Cardiac septum (tissue), 1 donor: ENCODE measurements at places on chromosomes 12 and 14. TPM values are rescaled to one million over a fixed set of nuclear protein-coding genes. Genes with fewer than 3 reads are reported as not detected.

DNA sequence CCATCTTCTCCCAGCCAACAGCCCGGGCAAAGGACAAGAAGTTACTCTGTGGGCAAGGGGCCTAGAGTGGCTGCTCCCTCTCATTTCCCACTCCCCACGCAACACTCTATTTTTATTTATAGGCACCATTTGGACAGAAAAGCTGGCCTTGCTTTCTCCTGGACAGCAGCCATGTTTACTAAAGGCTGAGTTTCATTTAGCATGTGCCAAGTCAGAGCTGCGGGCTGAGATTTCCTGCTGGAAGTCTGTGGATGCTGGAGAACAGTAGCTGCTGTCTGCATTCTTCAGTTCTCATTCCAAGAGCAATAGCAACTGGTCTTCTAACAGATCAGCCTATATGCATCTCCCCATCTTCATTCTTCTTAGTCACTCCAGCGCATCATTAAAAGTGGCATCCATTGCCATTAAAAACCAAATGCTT, 8.3 kb downstream of the COL2A1 start:
- DNase-seq = no peak

DNA sequence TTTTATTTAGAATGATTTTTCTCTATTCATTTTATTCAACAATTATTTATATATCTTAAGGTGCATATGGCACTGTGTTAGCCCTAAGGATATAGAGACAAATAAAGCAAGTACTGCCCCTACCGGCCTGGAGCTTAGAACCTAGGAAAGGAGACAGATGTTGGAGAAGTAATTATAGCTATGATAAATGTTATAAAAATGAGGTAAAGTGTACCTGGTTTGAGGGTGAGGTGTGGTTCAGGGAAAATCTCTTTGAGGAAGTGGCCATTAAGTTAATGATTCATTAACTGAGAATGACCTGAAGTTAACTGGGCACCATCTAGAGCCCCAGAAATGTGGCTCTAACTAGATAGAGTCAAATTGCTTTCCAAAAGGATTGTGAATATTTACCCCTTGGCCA, 31.9 kb downstream of the CDKL1 start:
- no peak for DNase-seq

GRCh38 chr14:97074456-97074855, 277.3 kb downstream of the VRK1 start:
- no peak for DNase-seq

- DNase-seq = no peak
These were observed 14.3 kb upstream of the AMN start for GRCh38 chr14:102907980-102908730.

GRCh38 chr14:103348154-103348553, 14.1 kb downstream of the EIF5 start:
- DNase-seq = no peak

Gene TAS2R42
- not detected for total RNA-seq
